AG09319 (cell line): ENCODE measurements at places on chromosomes 3 and 15.

DNA sequence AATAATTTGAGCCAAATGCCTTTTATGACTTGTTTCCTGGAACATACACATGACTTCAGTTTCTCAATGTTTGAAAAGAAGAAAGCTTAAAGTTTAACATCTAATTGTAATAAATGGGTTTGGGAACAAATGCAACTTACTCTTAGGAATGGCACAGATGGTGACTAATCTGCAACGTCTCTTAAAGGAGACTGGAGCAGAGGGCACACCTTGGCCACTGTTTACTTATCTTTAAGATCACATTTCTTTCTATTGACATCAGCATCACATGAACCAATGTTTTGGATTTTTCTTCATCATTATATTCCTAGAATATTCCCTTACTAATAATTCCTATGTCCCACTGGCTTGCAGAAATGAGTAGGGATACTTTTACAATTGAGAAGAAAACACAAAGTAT is 229.5 kb downstream of the CHL1 start:
- no peak for DNase-seq

DNA sequence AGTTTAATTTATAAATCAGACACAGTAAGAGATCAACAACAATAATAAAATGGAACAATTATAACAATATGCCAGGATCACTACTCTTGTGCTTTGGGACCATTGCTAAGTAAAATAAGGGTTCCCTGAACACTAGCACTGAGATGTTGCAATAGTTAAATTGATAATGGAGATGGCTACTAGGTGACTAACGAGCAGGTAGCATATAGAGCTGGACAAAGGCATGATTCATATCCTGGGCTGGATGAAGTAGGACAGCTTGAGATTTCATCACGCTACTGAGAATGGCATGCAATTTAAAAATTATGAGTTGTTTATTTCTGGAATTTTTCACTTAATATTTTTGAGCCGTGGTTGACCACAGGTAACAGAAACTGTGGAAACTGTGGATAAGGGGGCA is 20.7 kb upstream of the MYZAP start:
- DNase-seq = no peak

DNA sequence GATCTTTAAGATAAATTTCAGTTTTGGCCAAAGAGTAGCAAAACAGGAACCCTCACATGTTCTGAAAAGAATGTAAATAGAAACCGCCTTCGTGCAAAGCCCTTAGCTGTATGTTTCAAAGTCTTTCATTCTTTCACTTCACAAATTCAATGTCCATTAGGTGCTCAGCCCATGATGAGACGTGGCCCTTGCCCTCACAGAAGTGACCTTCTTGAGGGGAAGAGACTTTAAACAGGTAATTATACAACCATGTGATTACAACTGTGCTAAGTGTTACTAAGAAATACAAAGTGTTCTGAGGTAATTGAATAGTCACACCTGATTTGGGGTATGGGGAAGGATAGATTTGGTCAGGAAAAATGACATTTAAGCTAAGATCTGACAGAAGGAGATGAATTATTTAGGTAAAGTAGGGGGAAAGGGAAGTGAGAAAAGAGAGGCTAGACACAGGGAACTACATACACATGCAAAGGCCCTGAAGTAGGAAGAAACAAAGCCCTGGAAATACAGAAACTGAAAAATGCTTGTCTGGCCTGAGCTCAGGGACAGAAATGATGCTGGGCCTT is 19.6 kb downstream of the HSPBAP1 start:
- no peak for DNase-seq

GRCh38 chr15:93111451-93111850 is 22.4 kb upstream of the RGMA start:
- no peak for DNase-seq

GRCh38 chr3:48538451-48538850 is 18.2 kb downstream of the PFKFB4 start:
- no peak for DNase-seq

DNA sequence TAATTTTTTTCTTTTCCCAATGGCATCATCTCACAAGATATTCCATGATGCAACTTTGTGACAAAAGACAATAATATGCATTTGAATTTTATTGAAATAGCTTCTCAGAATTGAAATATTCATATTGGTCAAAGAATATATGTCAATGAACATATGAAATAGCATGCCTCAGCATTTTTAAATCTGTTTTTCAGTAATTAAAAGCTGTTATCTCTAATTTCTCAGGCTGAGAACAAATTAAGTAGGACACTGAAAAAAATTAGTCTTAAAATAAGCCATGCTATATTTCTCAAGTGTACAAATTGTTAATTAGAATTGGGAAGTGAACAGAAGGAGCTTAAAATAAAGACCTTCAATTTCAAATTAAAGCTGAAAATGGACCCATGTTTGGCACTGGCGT is 570.1 kb downstream of the MFSD1 start:
- no peak for DNase-seq

- no peak for DNase-seq
Measured at GRCh38 chr3:98612587-98612986, 19.2 kb upstream of the CPOX start.

GRCh38 chr15:49439678-49440395 is 16.8 kb downstream of the FGF7 start:
- no peak for DNase-seq
